ENCODE measurements at places on chromosomes 1 and 21. TPM values are rescaled to one million over a fixed set of nuclear protein-coding genes. Genes with fewer than 3 reads are reported as not detected.

- H3K27ac ChIP-seq = no peak overlapping the region
- no peaks in the 10 kb centered on the region for H3K27me3 ChIP-seq
- no peaks in the 10 kb centered on the region for H3K4me1 ChIP-seq
- H3K36me3 ChIP-seq = no peaks in the 10 kb centered on the region
- no peak for DNase-seq
- no peak overlapping the region for H3K4me3 ChIP-seq
Observed at GRCh38 chr1:184285401-184286087, 101.3 kb upstream of the C1orf21 start.

SERTAD4 gene
- total RNA-seq = 8.8 TPM

DNA sequence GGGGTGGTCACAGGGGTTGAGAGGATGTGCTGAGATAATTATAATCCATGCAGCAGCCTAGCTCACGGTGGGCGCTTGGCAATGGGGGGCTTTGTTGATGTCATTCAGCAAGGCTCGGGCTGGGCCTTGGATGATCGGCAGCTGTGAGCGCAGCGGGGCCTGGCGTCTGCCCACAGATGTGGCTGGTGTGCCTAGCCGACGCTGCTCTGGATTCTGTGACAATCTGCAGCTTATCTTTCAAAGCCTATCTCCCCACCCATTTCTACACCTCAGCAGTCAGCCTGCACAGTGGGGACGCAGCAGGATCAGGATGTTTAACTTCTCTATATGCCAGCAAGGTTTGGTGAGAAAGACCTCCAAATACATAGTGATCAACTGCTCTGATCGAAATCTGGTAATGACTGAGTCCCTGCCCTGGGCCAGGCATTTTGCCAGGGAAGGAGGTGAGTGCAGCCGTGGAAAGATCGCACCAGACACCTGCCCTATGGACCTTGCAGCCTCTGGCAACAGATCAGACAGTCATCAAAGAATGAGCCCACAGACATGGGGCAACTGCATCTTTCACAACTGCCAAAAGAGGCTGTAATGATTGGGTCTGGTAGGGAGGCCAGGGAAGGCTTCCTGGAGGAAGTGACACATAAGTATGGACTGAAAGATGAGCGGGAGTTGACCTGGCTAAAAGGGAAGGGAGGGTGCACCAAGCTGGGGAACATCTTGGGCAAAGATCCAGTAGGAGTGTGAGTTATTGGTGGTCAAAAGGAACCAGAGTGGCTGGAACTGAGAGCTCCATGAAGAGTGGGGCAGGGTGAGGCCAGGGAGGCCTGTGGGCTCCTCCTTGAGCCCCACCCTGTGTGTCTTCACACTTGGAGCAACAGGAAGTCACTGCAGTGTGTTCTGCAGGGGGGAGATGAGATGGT is 35.3 kb downstream of the EPHB2 start:
- H3K27ac ChIP-seq = no peak overlapping the region
- DNase-seq = no peak
- H3K27me3 ChIP-seq = no peaks in the 10 kb centered on the region
- H3K4me1 ChIP-seq = no peaks in the 10 kb centered on the region
- H3K4me3 ChIP-seq = no peak overlapping the region

GRCh38 chr1:102097451-102097850 is 100.7 kb upstream of the OLFM3 start:
- no peak overlapping the region for H3K27ac ChIP-seq
- DNase-seq = no peak
- no peaks in the 10 kb centered on the region for H3K4me1 ChIP-seq
- no peak overlapping the region for H3K4me3 ChIP-seq
- no peaks in the 10 kb centered on the region for H3K36me3 ChIP-seq

DNA sequence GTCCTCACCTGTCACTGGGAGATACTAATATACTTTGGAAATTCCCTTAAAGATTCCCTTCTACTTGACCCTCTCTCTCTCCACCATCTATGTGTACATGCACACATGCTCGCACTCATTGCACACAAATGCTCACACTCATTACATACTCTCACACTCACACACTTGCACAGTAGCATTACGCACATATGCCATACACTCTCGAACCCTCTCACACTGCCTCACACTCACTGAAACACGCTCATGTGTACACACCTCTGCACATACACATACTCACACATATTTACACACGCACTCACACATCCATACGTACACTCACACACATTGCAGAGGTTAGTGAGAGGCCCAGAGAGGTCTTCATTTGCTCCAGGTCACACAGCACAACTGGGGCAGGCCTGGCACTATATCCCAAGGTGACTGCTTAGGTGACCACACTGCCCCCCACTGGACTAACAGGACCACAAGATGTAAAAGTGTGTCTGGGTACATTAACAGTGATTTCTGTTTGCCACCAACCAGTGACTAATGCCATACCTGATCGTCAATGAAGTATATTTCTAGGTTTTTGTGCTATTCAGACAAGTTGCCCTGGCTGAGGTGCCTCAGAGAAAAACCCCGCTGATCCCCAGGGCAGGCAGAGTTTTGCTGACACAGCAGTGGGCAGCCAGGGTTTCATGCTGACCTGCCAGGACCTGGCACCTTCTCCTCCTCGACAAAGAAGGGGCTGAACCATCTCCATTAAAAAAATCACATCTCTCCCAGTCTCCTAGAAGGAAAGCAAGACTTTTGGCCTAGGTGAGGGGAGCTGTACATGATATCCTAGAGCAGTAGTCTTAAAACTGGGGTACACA is 28.5 kb upstream of the CAMK1G start:
- H3K27ac ChIP-seq = no peak overlapping the region
- no peak for DNase-seq
- no peaks in the 10 kb centered on the region for H3K4me1 ChIP-seq
- H3K4me3 ChIP-seq = no peak overlapping the region

DNA sequence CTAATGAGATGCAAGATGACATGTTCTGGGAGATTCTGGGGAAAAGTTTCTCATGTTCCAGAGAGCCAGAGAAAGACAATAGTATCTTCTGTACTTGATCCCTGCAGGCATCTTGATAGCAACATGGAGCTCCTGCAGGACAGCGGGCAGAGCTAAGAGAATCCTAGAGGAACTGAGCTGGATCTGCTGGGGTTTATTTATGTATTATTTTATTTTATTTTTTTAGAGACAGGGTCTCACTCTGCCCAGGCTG is 22.7 kb upstream of the SCAF4 start:
- DNase-seq = no peak
- H3K4me3 ChIP-seq = no peak overlapping the region
- H3K36me3 ChIP-seq = no peaks in the 10 kb centered on the region
- H3K4me1 ChIP-seq = no peaks in the 10 kb centered on the region
- no peak overlapping the region for H3K27ac ChIP-seq

SPOCD1 gene
- 1.5 TPM for total RNA-seq

GRCh38 chr21:27793901-27794300 is 827.0 kb upstream of the ADAMTS5 start:
- DNase-seq = no peak
- no peak overlapping the region for H3K4me3 ChIP-seq
- H3K27ac ChIP-seq = no peak overlapping the region

DIO1 gene
- total RNA-seq = not detected

Data from uterus (tissue), 4 donors.